Right ventricle myocardium superior (tissue), 1 donor: ENCODE measurements at places on chromosomes 6 and 20.

- DNase-seq, result no peak
These were observed 324.8 kb downstream of the QKI start for GRCh38 chr6:163739408-163739725.

- DNase-seq, result no peak
These were observed 96.6 kb downstream of the SULF2 start for GRCh38 chr20:47688385-47689381.

- DNase-seq, result no peak
These were observed 11.6 kb upstream of the ASCC3 start for GRCh38 chr6:100892693-100893092.

GRCh38 chr6:56804996-56805395, 149.9 kb upstream of the BEND6 start:
- no peak for DNase-seq

DNA sequence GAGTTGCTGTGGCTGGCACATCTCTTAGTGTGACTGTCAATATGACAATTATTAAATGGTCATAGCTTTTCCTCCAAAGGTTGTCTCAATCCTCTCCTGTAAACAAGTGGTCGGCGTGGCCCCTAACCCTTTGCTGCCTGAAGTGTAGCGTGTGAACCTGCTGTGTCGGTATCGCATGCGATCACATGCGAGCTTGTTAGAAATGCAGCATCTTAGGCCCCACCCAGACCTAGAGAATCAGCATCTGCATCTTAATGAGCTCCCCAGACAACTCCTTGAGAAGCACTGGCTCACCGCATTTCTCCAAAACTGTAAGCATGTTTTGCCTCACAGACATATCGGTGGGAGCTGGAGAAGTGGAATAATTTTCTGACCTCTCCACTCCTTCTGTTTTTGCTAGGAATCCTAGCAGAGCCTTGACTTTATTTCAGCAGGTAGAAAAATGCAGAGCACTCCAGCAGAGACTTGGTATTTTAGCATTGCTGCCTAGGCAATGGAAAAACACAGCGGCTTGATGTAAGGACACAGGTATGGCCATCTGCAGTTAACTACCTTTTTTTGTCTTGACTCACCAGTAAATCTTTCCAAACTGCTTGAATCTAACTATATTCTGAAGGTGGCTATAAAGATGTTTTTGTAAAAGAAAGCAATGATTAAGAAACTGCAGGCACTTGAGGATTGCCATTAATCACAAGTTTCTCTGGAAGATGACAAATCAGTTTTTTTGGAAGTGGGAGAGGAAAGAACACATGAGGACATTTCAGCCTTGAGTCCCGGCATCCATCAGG, 67.6 kb downstream of the PSMG4 start:
- DNase-seq, result no peak

GRCh38 chr6:11908436-11909105, 103.5 kb upstream of the HIVEP1 start:
- no peak for DNase-seq

GRCh38 chr6:167416676-167417430, 92.0 kb downstream of the TTLL2 start:
- no peak for DNase-seq

GRCh38 chr6:21137700-21138335, 455.7 kb upstream of the SOX4 start:
- DNase-seq, result no peak

GRCh38 chr6:150987855-150988464, 122.5 kb downstream of the MTHFD1L start:
- no peak for DNase-seq

DNA sequence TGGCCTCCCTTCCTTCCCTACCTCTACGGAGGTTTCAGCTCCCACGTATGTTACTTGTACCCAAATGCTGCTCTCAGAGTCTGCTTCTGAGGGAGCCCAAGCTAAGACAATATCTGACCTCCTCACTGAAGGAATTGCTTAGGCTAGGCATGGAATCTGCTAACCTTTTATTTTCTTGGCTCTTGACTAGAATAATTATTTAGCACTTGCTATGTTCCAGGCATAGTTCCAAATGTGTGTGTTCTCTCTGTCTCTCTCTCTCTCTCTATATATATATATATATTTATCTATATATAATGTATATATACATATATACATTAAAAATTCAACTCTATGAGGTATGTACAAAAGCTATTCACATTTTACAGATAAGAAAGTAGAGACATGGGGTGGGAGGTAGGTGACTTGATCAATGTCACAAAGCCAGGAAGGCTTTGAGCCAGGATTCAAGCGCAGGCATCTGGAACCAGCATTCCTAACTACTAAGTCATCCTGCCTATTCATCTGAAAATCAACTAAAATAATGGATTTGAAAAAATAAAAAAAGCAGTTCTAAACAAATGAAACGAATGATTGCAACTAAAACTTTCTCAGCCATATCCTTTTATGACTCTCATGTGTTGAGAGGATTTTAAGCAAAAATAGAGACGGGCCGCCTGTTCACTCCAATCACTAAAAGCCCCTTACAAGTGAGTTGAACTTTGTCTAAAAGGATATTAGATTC, 189.7 kb upstream of the JAG1 start:
- DNase-seq, result peak; percentile 42

DNA sequence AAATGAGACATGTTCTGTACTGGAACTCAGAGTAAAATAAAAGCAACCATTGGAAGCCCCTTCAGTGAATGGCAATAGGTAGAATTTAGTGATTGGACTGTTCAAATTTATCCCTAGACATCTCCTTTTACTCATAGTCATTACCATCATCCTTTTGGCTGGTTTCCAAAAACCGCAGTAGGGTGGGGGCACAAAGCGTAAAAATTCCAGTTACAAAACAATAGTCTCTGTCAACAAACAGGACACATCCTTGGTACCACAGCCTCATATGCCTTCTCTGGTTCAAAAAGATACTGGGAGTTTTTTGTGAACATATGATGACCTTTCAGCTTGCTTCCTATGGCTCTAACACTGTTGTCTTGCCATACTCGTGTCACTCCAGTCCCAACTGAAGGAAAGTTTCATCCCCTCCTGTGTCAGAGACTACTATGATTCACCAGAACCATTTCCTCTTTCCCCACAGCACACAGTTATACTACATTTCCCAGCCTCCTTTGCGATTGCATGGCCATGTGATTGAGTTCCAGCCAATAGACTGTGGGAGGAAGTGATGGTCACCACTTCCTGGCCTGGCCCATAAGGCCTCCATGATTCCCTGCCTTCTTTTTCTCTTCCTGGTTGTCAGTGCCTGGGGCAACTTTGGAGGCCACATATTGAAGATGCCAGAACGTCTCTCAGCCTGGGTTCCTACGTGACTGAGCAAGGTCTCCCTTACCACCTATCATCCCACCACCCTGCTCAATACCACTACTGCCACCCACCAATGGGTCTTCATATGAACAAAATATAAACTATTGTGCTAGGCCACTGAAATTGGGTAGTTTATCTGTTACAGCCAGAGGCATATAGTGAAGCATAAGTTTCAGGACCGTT, 162.4 kb downstream of the ID4 start:
- DNase-seq, result no peak

- DNase-seq, result no peak
These were observed 65.7 kb downstream of the EPM2A start for GRCh38 chr6:145669627-145670034.

DNA sequence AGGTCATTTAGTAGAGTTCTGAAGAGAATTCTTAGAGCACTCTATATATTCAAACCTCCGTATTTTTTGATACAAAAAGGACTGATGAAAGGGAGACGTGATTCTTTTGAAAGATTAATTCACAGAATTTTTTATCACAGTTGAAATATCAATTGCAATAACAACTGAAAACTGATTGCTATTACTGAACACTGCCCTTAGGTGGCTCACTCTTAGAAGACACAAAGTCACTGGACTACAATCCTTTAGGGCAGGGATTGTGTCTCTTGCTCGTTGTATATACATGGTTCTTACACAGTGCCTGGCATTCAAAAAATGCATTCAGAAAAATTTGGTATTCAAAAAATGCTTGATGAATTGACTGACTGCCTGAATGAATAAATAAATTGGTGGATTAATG, 17.1 kb upstream of the CALHM6 start:
- no peak for DNase-seq

DNA sequence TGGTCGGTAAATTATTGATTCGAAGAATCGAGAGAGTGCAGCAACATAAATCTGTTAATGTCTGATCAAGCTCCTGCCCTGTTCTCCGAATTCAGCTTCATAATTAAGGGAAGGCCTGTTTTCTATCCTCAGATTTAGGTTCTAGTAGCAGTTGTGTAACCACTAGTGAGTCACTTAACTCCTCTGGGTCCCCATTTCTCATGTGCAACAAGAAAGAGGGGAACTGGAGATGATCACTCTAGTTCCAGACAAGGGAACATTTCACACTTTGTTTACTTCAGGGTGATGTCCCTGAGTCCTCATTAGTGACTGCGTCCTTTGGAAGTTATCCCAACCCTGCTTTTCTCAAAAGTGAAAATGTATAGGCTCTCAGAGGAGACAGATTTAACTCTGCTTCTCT, 68.1 kb upstream of the RNF146 start:
- DNase-seq, result no peak

DNA sequence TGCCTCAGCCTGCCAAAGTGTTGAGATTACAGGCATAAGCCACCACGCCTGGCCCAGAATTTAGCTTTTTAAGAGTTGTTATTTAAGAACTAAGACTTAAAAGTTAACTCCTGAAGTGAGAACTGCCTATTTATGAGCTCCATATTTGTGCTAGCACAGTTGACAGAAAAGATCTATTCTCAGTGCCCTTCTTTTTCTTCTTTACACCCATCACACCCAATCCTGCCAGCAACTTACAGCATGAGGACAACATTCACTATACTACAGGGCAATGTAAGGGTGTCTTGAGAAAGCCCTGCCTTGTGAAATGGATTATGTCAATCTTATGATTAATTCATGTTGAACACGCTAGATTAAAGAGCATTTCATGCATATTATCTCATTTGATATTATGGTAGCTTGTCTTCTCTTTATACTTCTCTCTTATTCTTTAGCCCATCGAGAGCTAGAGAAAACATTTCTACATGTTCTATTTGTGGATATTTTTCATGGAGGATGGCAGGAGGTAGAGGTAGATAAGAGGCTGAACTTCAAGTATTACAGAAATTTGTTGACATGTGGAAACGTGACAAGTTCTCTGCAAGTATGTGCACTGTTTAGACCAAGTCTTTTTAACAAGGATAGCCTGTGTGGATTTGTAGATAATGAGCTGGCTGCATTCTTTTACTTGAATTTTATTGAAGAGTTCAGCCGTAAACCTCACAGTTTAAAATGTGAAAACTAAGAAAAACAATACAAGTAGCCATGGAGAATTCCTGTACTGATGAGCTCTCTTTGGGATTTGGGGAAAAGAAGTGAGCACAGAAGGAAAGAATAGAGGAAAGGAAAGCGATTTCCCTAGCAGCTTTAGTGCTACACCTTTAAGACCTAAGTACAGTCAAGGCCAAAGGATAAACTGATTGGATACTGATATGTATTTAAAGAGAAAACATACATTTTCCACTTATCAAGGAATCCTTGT, 212.2 kb downstream of the ARHGAP18 start:
- DNase-seq, result no peak

- DNase-seq, result no peak
These were observed 5.0 kb downstream of the LEMD2 start for GRCh38 chr6:33783781-33784520.

DNA sequence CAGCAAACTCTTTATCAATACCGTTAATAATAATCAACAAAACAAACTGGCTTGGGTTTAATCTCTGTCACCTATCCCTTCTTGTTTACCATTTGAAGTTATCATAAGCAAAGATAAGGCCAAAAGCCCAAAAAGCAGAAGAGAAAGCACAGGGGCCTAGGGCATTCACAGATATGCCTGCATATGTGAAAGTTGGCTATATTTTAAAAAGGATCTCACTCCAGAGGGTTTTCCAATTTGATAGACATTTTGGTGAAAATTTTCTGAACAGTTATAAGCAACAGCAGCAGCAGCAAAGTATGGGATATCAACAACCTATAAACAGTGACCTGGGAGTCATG, 101.1 kb downstream of the ATXN1 start:
- DNase-seq, result no peak

DNA sequence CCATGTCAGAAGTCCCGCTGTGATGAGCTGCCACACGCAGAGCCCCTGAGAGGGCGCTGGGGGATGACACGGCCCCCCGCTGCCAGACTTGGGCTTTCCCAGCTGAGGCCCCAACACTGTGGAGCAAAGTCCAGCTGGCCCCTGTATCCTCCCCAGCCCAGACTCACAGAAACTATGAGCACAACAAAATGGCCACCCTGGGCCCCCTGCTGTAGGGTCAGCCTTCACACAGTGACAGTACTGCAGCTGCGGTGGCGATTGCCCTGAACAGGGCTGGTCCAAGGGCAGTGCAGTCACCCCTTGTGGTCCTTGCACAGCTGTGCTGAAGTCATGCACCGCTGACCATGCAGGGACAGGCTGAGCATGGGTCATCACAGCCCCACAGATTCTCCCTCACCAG, 78.2 kb upstream of the CST7 start:
- DNase-seq, result no peak

GRCh38 chr6:12174878-12175277, 115.3 kb upstream of the EDN1 start:
- DNase-seq, result no peak

GRCh38 chr20:33744773-33745385, 13.1 kb downstream of the ZNF341 start:
- no peak for DNase-seq

DNA sequence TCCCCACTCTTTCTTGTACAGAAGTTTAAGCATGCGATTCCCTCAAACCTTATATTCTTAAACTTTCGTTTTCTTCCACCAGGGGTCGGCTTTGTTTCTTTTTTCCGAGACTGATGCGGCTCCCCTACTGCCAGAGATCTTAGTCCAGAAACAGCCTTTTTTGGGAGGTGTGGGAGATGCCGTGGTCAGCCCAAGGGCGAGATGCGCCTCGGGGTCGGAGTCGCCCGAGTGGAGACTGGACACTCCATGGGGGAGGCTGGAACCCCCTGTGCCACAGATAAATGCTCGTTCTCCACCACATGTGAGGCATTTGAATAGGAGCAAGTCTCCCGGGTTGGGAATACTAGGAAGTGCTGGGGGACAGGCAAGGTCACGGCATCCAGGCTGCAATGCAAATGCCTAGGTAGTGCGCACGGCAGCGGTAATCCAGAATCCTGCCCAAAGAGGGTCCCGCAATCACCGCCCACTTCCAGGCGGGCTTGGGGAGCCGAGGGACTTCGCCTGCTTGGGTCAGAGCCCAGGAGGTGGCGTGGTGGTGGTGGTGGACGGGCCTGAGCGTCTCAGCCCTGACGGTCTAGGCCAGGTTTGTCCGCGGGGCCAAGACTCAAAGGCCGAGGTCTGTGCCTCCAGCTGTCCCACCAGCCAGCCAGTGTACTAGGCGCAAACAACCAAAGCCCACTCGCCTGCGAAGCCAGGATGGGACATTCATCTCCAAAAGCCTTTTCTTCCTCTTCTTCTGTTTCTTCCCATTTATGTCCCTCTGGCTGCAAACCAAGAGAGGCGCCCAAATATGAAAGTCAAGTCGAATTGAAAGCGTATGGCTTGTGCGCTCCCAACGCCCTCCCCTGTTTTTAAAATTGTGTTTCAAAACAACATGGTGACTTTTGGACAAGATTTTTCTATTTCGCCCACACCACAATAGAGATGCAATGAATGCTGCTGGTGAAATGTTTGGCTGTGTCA, 39.3 kb upstream of the OSTM1 start:
- no peak for DNase-seq

GRCh38 chr6:78909391-78909790, 42.0 kb downstream of the IRAK1BP1 start:
- no peak for DNase-seq
